IPS DF 6.9 (cell line): ENCODE measurements at places on chromosomes 2 and 18.
A peak's percentile ranks its signal among the peaks of the same experiment; 100 is the strongest.

DNA sequence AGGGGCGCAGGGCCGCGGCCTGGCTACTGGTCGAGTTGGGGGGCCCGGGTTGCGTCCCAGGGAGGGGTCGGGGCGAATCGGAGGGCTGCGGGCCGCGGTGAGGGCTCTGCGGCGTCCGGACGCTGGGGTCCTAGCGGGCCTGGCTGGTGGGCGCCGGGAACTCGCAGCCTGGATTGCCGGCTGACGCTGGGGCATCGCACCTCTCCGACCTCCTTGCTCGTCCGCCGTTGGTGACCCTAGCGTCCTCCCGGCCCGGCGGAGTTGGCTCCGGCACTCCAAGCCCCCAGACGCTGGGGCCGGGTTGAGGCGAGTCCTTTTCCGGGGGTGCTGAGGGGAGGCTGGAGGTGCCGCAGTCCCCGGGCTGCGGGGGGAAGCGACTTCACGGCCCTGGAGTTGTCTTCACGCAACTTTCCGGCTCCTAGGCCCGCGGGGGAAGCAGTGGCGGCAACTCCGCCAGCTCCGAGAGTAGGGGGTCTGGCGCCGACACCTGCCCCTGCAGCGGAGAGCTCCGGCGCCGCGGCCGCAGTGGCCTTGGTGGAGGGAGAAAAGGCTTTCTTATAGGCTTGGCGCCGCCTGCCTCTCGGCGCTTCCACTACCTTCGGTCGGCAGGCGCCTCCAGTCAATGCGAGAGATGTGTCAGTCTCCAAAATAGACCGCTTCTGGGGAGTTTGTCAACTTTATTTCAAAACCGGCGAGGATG is 70.3 kb downstream of the HAUS1 start:
- no peak for DNase-seq

GRCh38 chr2:105595536-105595935 is 149.2 kb upstream of the NCK2 start:
- DNase-seq: no peak

DNA sequence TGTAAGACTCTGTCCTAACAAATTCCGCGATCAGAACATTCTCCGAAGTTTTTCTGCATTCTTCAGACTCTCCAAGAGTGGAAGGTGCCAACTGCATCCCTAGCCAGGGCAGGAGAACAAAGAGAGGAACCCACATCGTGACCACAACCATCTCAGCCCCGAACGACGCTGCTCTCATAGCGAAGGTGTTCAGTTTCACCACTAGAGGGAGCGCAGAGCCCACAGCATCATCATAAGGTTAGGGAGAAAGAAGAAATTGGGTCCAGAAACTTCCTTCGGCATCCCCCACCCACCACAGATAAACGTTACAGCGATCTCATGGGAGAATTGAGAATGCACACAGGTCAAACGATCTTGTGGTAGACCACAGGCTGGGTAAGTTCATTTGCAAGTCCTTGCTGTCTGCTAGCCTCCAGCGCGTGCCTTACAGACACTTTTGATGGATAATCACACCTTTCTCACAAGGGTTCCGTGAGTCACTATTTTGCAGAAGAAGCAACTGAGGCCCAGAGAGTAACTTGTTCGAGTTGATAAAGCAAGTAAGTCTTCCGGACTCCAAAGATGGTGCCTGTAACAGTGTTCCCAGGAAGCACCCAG is 53.7 kb upstream of the ARL4C start:
- peak; percentile 74 for DNase-seq

- no peak for DNase-seq
Measured at GRCh38 chr2:147081831-147082230, 763.0 kb upstream of the ACVR2A start.

DNA sequence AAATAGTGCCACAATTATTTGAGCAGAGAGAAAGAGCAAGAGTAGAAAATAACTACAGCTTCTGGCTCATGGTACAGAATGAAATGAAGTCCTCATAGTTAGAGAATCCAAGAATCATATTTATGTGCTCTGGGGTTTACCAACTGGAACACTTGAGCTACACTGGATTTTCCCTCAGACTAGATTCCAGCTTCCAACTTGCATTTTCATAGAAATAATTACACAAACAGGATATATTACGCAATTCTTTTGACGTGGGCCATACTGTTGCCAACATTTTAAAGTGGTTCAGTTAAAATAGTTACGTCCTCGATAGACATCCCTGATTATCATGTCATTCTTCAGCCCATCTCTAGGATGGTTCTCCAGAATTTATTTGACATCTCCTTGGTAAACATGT is 129.2 kb downstream of the ETAA1 start:
- no peak for DNase-seq

DNA sequence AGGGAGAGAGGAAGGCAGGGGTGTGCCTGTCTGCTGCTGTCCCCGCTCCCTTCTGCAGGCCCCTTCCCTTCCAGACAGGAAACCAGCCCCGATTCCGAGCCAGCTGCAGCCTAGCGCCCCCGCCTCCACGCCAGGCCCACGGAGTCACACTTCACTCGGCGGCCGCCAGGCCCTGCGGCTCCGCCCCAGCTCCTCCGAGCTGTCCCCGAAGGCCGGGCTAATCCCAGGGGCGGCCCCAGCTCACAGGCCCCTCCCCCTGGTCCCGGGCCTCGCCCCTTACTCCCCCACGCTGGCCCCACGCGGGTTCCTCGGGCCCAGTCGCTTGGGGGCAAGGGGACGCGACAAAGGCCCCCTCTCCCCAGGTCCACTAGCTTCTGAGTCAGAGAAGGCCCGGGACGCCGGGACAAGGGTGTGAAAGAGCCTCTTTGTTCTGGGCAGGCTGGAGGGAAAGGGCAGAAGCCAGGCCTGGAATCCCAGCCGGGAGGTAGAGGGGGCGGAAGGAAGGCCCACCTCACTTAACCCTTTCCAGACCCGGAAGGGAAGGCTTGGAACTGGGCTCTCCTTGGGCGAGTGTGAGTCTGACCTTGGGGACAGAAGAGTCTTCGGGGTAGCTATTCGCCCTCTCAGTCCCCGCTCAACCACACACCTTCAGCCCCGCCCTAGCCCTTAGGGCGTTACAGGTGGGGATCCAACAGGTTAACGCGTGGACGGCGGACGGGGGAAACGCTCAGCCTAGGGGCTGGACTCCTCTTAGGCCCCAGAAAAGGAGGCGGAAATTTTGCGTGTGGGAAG is 1.2 kb downstream of the RTKN start:
- DNase-seq: no peak

DNA sequence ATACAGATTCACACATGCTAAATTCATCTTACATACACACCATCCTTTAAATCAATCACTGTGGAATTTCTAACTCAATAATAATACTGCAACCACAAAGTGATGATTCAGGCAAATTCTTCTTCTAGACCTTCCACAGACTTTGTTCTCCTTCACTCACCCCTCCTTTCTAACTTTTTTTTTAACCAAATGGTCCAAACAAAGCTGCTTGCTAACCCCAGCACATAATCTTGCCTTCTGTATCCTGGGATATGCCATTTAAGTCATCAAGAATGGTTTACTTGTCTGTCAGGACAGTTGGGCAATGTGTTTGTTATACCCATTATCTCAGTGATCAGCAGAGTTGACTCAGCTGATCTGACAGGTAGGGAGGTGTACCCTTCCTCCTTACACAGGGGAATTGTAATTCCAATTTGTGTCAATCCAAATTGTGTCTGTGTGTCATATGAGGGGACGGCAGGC is 10.0 kb downstream of the SLC40A1 start:
- DNase-seq: no peak

- DNase-seq: peak; percentile 35
Measured at GRCh38 chr2:200905618-200906296, 16.6 kb downstream of the NIF3L1 start.

- DNase-seq: no peak
Measured at GRCh38 chr2:7444626-7445025, 527.4 kb downstream of the RNF144A start.

DNA sequence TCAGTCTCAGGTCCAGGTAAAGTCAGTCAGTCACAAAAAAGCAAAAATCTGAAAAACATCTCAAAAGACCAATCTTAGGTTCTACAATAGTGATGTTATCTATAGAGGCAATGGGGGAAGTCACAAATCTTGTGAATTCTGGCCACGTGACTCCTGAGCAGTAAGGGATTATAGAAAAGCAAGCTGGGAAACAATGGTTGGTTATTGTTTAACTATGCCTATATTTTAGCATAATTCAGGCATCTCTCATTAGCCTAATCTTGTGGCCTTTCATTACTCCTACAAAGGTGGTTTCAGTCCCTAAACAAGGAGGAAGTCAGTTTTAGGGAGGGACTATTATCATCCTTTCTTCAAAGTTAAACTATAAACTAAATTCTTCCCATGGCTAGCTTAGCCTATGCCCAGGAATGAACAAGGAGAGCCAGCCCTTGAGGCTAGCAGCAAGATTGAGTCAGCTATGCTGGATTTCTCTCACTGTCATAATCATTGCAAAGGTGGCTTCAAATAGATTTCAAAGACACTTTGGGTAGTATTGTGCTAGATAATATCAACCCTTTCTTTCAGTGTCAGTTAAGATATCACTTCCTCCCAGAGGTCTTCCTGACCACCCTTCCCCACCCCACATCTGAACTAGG is 56.4 kb upstream of the ITGA6 start:
- no peak for DNase-seq

DNA sequence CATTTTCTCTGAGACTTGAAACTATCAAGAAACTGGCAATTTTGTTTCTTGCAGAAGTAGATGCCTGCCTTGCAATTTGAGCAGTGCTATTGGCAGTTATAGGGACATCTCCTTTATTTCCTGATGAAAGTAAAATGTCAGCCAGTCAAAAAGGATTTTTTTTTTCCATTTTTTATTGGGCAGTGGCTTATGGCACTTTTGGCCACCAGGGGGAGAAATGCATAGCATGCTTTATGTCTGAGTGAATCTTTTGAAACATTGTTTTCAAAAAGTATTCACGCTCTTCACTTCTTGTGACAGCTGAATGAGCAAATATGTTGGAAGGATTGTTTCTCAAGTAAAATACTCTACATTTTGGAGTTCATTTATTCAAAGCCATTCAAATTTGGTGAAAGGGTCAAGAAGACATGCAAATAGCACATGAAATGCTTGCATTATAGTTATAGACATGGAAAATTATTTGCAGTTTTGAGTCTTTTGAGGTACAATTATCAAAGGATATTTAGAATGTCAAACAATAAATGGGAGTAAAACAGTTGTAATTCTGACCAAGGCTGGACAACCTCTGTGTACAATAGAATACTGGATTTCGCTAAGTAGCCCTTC is 491.0 kb downstream of the CDH2 start:
- DNase-seq: no peak

DNA sequence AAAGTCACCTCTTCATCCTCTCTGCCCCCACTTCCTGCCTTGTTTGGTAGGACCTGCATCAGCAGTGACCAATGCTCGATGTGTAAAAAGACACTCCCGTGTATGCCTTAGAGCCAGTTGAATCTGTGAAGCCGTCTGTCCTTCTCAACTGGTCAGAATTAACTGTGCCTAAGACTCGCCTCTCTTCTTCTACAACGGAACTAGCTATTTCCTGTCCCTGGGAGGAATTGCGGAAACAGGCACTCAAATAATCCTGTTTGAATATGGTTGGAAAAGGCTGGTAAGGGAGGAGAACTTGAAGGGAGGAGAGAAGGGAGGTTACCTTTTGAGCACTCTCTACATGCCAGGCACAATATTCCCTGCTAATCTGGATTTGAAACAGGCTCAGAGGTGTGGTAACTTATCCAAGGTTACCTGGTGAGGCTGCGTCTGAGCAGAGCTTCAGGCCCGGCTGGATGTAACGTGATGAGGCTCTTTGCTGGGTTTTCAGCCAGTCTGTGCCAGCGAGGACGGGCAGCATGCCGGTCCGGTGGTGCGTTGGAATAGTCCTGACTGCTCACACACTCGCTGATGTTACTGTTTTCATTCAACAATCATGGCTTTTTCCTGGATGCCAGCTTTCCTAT is 127.0 kb downstream of the FAM168B start:
- DNase-seq: no peak

- no peak for DNase-seq
Measured at GRCh38 chr18:23992089-23992940, 22.2 kb upstream of the TTC39C start.

DNA sequence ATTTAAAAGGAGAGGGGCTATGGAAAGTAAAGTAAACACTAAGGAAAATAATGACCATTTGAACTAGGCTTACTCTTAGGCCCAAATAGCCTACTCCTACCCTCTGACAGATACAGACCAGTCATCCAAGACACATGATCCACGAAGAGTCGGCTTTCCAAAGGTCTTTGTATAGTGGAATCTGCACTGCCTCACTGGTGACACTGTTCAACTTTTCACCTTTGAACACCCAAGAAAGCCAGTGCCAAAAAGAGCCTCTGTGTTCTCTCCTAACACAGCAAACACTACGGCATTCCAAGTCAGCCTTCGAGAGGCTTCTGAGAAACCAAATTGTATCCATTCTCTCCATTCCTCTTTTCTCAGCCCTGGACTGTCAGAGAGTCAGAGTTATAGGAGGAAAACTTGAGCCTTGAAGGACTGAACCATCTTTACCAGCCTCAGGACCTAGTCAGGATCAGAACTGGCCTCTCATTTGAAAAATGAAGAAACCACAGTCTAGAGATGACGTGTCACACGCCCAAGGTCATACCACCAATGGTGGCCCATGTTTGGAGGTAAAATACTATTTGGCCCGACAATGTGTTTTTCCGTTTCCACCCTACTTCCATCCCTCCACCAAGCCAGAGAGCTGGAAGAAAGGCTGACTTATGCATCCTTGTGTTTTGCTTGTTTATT is 267.4 kb upstream of the ACVR2A start:
- DNase-seq: no peak

GRCh38 chr2:48480526-48480925 is 49.4 kb upstream of the STON1 start:
- no peak for DNase-seq

DNA sequence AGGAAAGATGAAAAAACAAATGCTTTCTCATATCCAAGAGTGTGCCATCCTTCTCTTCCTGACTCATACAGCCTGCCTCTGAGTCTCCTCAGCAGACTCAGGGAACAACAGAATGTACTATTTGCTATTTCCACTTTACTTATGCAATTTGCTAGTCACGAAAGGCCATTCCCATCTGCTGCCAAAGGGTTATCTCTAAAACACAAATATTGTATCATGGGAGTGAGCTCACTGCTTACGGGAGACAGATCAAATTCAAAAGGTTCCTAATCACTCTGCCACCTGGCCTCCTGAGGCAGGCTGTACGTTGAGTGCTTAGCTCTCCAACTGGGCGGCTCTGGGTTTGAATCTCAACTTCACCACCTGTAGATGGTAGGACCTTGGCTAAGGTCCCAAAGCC is 92.0 kb downstream of the GAREM1 start:
- no peak for DNase-seq

DNA sequence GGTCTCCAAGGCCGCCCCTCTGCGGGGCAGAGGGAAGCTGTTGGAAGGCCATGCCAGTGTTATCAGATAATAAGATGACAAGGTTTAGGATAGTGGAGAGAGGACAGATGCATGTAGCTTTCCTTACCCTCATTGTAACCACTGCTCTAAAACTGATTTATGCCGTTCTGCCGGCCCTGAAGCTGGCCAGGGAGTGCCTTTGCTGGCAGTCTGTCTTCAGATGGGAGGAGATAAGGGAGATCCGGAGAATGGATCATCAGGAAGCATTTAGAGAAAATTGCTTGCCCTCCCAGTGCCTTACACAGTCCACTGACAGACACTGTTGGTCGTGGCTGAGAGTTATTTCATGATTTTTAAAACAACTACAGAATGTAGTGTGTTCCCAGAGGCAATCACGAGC is 35.4 kb upstream of the MYO3B start:
- no peak for DNase-seq
